ENCODE measurements at places on chromosomes 3 and 15. TPM values are rescaled to one million over a fixed set of nuclear protein-coding genes. Genes with fewer than 3 reads are reported as not detected.

The XCR1 gene
- total RNA-seq = not detected

The APOD gene
- 1,911 TPM for total RNA-seq

- H3K36me3 ChIP-seq = peaks cover under 1% of the 10 kb centered on the region
- no peak for DNase-seq
- peaks cover 4% of the 10 kb centered on the region for H3K4me1 ChIP-seq
- no peaks in the 10 kb centered on the region for H3K27me3 ChIP-seq
Observed at GRCh38 chr3:52682016-52682415, 3.7 kb downstream of the PBRM1 start.

The GOLGA6D gene
- not detected for total RNA-seq
